Right kidney (tissue), 9 donors: ENCODE measurements at places on chromosomes 1 and 21.

DNA sequence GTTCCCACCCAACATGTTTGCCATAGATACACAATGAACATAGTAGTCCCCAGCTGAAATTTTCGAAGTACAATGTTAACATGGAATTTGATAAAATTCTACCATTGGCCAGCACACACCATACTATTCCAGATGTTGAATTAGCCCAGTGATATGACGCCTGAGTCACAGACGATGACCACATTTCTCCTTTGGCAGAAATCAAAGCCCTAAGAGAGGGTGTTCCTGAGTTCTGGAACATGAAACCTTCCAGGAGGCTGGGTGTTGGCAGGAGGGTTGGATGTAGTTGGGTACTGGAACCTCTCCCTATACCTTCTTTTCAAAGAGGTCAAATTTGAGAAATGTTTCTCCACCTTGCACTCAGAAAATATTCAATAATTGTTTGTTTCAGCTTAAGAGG lies 37.8 kb downstream of the LPAR3 start:
- DNase-seq: no peak

- no peak for DNase-seq
Observed at GRCh38 chr1:205688171-205689080, 8.1 kb upstream of the SLC45A3 start.

DNA sequence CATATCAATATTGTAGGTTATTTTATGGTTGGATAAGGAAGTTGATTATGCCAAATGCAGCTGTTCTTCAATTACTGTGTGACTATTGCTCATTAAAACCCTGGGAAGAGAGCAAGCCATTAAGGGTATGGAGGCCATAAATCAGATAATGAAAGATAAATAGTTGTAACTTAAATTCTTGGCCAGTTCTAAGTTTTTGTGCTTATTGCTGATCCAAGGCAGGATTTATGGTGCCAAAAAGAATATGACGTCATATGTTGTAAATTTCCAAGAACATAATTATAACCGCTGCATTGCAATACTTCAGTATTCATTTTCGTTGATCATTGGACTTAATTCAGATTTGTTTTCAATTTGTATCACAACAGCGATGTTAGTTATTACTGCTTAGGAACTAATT lies 211.6 kb downstream of the LRRC40 start:
- DNase-seq: peak; percentile 8

GRCh38 chr1:9395018-9395417 lies 102.3 kb downstream of the SPSB1 start:
- no peak for DNase-seq

DNA sequence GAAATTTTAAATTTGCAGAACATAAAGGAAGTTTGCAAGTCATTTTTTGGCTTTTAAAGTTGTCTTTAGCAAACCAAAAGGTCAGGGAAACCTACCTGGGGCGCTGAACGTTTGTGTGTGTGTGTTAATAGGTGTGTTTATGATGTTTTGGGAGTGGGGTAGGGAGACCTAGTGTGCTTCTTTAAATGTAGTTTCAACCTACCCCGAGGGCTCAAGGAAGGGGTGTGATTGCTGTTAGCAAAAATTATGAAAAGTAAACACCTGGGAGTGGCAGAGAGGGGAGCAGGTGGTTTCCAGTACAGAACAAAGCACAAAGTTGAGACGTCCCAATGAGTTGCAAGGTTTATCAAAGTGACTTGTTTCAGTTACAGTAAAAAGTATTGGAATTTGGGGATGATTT lies 58.7 kb upstream of the WDR26 start:
- DNase-seq: no peak
